Adipocyte (in vitro differentiated cells): ENCODE measurements at places on chromosomes 1 and 21.

GRCh38 chr1:106225403-106225802, 831.1 kb upstream of the PRMT6 start:
- no peak for DNase-seq

DNA sequence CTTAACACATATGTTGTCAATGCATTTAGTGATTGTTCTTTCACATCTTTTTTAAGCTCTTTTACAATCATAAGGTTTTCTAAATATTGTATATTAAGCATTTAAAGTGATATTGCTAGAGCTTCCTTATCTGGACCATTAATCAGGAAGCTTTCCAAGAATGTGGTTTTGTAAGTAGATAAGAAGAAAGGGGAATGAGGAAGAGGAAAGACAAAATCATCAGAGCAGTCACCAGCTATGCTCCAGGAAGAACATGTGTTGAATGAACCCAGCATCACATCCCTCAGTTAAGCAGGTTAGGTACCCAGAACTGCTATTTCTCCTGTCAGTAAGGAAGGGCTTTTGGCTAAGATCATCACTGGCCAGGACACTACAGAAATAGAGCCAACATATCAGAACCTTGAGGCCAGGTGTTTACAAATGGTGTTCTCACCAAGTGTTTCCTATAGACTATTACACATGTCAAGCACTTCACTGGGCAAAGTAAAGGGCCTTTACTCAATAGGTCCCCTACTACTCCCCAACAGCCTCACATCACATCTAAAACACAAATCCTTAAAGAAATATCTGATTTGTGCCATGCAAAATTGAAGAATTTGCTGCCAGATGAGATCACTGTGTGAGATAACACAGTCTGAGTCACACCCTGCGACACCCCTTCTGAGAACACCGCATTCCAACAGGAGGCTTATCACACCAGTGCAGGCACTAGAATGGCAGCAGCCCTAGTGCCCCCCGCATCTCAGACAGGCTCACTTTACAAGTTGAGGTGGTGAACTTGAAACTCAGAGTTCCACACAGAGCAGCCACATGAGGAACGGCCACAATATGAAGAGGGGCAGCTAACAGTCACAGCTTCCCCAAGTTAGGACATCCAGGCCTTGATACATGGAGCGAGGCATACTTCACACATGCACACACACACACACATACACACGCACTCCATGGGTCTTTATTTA, 1.8 kb upstream of the SPRR2A start:
- no peak for DNase-seq

- DNase-seq = no peak
Observed at GRCh38 chr1:156643778-156644092, 1.8 kb downstream of the BCAN start.

DNA sequence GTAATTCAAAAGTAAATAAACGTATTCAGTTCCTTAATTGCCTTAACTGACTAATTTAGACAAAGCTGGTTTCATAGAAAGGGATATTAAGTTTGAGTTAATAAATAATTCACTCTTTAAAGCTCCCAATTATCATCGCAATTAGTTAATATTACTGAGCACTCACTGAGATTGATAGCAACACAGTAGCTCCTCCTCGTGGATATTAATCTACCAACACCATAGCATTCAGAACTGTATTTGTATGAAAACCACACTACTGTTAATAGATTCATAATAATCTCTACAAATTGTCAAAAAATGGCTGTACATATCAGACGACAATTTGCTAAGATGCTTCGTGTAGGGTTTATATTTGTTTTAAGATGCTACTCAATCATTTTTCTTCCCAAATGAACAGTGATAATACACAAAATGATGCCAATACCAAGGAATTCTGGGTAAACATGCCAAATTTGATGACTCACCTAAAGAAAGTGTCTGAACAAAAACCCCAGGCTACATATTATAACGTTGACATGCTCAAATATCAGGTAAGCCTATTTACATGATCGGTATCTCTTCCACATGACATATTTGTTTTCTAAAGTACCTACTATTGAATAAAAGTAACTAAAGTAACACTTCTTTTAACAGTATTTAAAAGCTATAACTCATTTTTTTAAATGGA, 18.8 kb upstream of the DYNLT5 start:
- DNase-seq = peak; percentile 34

DNA sequence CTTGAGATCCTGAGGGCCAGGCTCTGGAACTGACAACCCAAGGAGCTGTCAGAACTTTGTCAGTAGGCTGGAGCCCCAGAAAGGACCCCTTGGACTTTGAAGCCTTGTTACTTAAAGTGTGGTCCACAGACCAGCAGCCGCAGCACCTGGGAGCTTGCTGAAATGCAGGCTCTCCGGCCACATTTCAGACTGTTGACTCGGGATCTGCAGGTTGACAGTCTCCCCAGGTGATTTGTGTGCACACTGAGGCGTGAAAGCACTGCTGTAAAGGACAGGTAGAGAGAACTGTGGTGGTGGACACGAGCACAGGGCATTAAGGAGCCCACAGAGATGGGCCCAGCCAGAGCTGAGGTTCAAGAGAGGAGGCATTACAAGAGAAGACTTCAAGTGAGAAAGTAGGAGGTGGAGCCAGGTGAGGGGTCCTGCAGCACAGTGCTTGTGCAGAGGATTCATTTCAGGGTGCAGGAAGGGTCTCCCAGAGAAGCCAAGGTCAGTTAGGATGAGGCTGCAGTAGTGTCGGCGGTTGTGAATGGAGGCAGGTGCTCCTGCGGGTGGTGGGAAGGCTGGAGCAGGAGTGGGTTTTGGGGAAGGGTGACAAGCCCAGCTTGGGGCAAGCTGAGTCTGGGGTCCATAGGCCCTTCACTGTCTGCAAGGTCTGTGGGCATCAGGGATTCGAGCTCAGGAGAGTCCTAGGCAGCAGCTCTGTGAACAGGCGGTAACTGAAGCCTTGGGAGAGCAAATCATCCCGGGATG, 4.6 kb downstream of the HYI start:
- no peak for DNase-seq
